Cerebellar nuclear complex (tissue), 1 donor: ENCODE measurements at places on chromosomes 5 and 9.

GRCh38 chr9:5493679-5494511, 16.4 kb upstream of the PDCD1LG2 start:
- no peak for DNase-seq

DNA sequence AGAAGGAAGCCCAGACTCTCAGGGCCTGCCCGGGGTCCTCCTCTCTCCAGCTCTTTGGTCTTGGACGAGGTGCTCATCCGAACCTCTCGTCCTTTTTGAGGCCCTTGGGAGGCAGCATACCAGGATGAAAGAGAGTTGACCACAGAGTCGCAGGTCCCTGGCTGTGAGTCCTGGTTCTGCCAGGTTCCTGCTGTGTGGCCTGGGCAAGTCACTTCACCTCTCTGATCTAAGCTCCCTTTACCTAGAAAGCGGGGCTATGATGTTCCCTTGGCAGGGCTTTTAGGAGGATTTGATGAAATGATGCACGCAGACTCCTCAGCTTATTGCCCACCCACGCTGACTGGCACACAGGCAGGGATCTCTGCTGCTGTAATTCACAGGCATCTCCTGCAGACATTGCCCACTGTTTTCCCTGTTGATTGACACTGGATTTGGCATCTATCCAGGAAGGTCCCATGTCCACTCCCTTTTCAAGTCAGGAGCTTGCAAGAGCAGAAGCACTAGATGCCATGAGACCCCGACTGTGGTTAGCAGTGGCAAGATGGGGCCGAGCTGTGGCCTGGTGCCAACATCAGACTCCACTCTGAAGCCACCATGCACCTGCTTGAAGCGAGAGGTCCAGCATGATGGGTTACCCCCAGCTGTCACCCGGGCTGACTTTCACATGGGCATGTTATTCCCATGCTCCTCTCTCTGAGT, 71.5 kb downstream of the MACROH2A1 start:
- no peak for DNase-seq

- DNase-seq, result no peak
Measured at GRCh38 chr5:107040907-107041306, 629.8 kb downstream of the EFNA5 start.

- no peak for DNase-seq
Measured at GRCh38 chr5:98333921-98334320, 439.5 kb upstream of the RGMB start.

DNA sequence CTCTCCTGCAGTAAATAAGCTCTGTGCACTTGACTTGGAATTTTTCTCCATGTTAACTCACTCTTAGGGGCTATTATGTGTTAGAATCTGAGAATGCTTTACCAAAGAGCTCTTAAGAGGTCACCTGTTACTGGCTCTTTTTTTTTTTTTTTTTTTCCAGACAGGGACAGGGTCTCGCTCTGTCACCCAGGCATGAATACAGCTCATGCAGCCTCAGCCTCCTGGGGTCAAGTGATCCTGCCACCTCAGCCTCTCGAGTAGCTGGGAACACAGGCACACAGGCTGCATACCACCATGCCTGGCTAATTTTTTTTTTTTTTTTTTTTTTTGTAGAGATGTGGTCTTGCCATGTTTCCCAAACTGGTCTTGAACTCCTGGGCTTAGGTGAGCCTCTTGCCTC, 22.1 kb downstream of the HMGXB3 start:
- DNase-seq, result no peak

GRCh38 chr5:58886315-58887207, 303.7 kb downstream of the RAB3C start:
- DNase-seq, result no peak

- DNase-seq, result no peak
Measured at GRCh38 chr5:81140943-81141342, 92.2 kb upstream of the CKMT2 start.

DNA sequence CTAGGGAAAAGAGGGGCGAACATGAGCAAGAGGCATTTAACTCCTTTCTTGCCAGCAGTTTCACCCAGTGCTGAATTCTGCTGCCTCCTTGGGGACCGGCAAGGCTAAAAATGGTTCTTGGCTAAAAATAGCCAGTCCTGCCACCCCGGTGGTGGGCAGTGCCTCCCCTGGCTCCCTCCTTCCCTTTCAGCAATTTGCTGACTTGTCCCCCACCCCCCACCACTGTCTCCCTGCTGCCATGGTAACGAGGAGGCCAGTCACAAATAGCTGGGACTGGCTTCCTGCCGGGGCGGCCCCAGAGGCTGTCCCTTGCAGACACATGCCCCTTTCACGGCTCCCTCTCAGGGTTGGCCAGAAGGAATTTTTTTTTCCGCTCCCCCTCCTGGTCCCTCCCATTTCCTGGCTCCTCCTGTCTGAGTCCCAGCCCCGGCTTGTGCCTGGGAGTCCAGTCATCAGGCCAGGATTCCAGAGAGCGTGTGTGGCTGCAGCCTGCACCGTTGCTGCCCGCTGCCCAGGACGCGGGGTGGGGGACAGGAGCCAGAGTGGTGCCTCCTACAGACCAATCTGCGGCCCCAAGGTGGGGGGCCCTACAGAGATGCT, 130.3 kb downstream of the RGS3 start:
- DNase-seq, result no peak

DNA sequence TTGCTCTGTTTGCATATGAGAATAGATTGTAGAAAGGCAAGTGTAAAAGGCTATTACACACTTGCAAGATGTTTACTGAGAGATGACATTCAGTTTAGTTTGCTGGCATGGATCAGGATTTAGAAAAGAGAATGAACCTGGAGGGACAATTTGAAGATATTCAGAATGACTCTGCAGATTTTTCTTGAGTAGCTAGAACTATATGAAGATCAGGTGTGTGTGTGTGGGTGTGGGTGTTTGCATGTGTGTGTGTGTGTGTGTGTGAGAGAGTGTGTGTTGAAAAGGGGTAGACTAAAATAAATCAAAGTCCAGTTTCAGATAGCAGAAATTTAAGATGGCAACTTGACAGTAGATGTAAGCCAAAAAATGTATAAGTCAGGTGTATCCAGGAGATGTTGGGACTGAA, 74.0 kb upstream of the ANXA1 start:
- no peak for DNase-seq

DNA sequence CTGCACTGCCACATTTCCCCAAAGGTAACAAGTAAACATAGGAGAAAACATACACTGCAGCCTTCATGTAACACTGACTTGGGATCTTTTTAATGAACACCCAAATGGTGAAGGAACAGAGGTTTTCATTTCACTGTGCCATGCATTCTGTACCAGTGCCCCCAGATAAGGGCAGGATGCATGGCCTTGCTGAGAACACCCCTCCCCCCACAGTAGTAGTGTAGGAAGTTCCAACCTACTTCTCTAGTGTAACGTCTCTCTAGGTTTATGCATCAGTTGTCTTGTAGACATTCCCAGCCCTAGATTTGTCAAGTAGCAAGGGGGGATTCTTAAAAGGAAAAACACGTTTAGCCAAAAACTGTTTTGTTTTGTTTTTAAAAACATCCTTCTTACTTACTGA, 29.9 kb downstream of the MAP3K1 start:
- no peak for DNase-seq

GRCh38 chr5:89916131-89916530, 493.4 kb downstream of the CETN3 start:
- DNase-seq, result no peak

DNA sequence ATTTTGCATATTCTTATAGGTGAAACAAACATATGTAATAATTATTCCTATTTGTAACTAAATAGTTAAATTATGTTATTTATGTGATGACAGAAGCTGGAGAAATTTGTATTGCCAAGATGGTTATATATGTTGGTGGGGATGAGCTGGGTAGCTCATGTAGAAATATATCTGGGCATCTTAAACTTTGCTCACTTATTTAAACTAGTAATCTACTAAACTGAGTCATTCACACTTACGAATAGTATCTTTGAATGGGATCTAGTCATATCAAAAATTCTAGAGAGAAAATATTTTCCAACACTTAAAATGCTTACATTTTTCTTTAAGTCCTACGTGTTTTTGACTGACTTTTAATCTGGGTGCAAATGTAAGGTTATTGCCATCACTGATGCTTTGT, 44.6 kb upstream of the EIF4EBP3 start:
- DNase-seq, result no peak

DNA sequence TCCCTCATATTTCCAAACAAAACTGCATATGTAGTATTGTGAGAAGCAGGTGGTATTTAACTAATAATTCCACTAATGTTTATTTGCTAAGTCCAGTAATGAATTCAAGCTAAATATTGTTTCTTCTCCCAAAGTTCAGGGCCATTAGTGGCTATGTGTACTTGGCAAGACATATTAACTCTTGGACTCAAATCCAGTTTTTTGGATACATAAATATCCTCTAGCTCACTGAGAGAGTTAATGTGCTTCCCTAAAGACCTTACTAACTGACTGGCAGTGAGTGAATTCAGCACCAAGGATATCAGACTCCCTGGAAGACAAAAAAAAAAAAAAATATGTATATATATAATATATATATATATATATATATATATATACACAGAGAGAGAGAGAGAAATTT, 214.1 kb downstream of the RAB3C start:
- DNase-seq, result no peak

DNA sequence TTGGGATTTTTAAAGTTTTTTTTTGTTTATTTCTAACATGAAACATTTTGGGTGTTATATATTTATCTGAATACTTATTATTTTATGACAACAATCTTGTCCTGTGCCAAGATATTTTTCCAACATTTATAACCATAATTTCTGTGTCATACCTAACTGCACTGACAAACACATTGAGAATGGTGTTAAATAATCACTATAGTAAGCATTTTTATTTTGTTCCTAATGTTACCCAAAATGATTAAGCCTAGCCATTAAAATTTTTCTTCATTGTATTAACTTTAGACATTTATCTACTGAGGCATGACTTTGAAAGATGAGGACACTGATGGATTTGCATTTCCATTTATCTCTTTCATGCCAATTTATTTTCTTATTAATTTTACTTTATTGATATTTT, 91.6 kb upstream of the STK32A start:
- no peak for DNase-seq

GRCh38 chr9:18394847-18395351, 79.1 kb upstream of the ADAMTSL1 start:
- no peak for DNase-seq

DNA sequence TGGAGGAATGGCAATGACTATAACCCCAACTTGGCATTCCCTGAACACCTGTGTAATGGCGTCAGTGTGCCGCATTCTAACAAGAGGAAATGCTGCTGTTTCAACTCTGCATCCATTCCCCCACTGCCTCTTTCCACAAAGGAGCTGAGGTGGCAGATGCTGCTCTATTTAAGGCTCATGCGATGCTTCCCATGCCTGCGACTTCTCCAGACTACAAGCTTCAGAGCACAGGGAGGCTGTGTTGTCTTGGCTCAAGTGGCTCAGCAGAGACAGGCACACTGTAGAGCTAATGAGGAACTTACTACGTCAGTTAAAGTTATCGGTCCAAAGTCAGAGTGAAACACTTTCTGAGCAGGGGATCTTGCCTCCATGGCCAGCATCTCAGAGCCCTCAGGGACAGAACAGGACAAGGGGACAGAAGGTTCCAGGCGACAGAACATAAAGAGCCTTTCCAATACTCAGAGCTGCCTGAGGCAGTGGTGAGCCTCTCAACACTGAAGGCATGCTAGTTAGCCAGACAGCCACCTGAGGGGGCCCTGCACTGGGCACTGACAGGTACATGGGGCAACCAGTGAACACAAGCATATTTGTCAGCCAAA, 21.8 kb downstream of the TNIP1 start:
- DNase-seq, result no peak

DNA sequence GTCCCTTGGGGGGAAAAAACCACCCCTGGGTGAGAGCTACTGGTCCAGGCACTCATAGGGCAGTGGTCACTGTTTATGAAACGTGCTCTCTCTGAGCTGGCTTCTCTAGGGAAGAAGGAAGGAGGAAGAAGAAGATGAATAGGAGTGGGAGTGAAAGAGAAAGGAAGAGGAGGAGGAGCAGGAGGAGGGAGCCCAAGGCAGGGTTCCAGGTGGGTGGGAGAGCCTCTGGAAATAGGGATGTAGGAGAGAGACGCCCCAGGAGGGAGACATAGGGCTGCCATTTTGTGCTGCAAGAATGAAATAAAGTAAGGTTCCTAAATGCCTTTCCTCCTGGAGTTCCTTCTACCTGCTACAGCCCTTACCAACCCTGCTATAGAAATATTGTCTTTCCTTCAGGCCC, 65.7 kb downstream of the PCDH1 start:
- no peak for DNase-seq

DNA sequence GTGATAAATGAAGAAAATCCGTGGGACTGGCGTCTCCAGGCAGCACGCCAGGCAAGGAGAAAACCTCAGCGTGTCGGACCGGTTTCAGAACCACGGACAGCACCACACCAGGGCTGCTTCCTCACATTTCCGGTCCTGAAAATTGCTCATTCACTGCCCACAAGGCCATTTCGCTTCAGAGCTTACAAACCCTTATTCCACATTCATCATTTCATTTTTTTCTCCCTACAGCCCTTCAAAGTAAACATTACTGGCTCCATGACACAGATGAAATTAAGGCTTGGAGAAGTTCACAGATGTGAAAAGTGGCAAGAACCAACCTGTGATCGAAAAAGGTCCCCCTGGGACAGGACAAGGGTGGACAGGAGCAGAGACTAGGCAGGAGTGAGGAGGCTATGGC, 1.5 kb upstream of the GPRIN1 start:
- DNase-seq, result no peak
